Endodermal cell (in vitro differentiated cells): ENCODE measurements at places on chromosomes 11 and 22. TPM values are rescaled to one million over a fixed set of nuclear protein-coding genes. Genes with fewer than 3 reads are reported as not detected.

Gene OR56A4
- 0.09 to 0.32 TPM (median 0.15 TPM) in 3 replicates for total RNA-seq

Gene KRTAP5-10
- not detected in 2 replicates for total RNA-seq

Gene CSNK2A3
- 0.26 to 1.7 TPM (median 0.82 TPM) in 3 replicates for total RNA-seq

Gene OR51E1
- total RNA-seq, result not detected in 3 replicates

Gene ACRV1
- total RNA-seq, result 0.20 and 0.37 TPM in 2 replicates

GRCh38 chr11:67352546-67353316 lies 615 bp downstream of the POLD4 start:
- no peak for DNase-seq

GRCh38 chr11:47111318-47111804 lies 65.3 kb downstream of the ARFGAP2 start:
- no peak for DNase-seq

DNA sequence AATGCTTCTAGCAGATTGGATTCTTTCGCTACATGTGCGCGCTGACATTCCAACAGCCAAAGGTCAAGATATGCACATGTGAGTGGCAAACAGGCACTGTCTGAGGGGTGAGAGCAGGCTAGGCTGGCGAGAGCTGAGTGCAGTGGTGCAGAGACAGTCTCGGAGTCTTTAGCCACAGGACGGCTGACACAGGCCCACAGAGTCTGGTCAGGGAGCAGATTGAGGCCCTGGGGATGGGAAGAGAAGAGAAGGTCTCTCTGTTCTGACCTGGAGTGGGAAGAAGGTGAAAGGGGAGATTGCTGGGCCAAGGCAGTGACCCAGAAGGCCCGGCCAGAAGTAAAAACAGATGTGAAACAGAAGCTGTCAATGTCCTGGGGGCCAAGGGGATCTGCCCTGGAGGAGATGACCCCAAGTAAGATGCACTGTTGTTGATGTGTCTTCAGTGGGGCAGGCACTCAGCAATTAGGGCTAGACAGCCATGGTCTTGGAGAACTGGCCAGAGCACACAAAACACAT lies 197.8 kb downstream of the ETS1 start:
- DNase-seq, result no peak

DNA sequence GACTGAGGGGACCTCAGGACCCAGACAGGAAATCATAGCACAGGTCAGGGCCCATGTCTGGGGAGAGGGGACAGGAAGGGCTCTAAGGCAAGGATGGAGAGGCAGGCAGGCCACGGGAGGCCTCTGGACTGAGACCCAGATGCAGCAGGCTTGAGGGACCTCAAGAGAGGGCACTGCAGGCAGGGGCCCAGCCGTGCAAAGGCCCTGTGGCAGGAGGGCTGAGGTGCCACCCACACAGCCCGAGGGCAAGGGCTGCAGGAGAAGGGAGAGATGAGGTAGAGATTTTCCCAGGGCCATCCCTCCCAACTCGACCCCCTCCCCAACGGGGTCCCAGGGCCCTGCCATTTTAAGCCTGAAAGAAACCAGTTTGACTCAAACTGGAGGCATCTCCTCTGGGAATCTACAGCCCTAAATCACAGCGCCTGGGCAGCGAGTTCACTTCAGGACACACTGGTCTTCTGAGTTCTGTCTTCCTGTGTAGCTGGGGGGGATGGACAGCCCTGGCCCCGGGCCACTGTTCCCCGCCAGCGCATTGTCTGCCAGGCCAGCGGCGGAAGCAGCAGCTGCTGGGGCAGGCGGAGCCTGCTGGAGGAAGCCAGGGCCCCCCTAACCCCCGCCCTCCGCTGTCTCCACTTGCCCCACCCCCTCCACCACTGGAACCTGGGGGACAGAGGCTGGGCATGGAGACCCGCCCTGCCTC lies 20.3 kb upstream of the WNT7B start:
- DNase-seq, result no peak

GRCh38 chr11:67057205-67057672 lies 592 bp downstream of the RHOD start:
- no peak for DNase-seq

- DNase-seq, result no peak
Measured at GRCh38 chr11:133597236-133597635, 64.9 kb upstream of the OPCML start.

- no peak for DNase-seq
Measured at GRCh38 chr22:44671742-44672141, 30.3 kb upstream of the PRR5 start.

- peak; percentile 79 for DNase-seq
Measured at GRCh38 chr11:74929431-74930363, 19.2 kb downstream of the XRRA1 start.
